Thymus (tissue), 14 donors: ENCODE measurements at places on chromosomes 16 and 17. TPM values are rescaled to one million over a fixed set of nuclear protein-coding genes. Genes with fewer than 3 reads are reported as not detected.
A peak's percentile ranks its signal among the peaks of the same experiment; 100 is the strongest.

CXCL16 gene
- polyA plus RNA-seq, result 32.9 TPM

CCT6B gene
- polyA plus RNA-seq, result 4.0 TPM

HS3ST3A1 gene
- polyA plus RNA-seq, result 0.43 TPM

CHAD gene
- 0.37 TPM for polyA plus RNA-seq

MRPL58 gene
- 40.9 TPM for polyA plus RNA-seq

WNT3 gene
- 1.0 TPM for polyA plus RNA-seq

HSD11B2 gene
- polyA plus RNA-seq, result 7.8 TPM

ASPSCR1 gene
- 57.6 TPM for polyA plus RNA-seq

ARHGAP44 gene
- 2.2 TPM for polyA plus RNA-seq

EPX gene
- 1.3 TPM for polyA plus RNA-seq

CHST6 gene
- polyA plus RNA-seq, result 0.87 TPM

MPP2 gene
- polyA plus RNA-seq, result 0.87 TPM

SLC52A1 gene
- polyA plus RNA-seq, result 0.96 TPM

OSBPL7 gene
- 13.3 TPM for polyA plus RNA-seq

KRTAP1-1 gene
- polyA plus RNA-seq, result 0.14 TPM

GUCY2D gene
- polyA plus RNA-seq, result 0.02 TPM

RAD51D gene
- polyA plus RNA-seq, result 5.9 TPM

- peaks cover 3% of the 10 kb centered on the region for H3K4me1 ChIP-seq
- no peak overlapping the region for H3K4me3 ChIP-seq
- DNase-seq, result no peak
- H3K27ac ChIP-seq, result no peak overlapping the region
- no peaks in the 10 kb centered on the region for H3K36me3 ChIP-seq
Observed at GRCh38 chr16:79810449-79811189, 210.1 kb upstream of the MAF start.

DNA sequence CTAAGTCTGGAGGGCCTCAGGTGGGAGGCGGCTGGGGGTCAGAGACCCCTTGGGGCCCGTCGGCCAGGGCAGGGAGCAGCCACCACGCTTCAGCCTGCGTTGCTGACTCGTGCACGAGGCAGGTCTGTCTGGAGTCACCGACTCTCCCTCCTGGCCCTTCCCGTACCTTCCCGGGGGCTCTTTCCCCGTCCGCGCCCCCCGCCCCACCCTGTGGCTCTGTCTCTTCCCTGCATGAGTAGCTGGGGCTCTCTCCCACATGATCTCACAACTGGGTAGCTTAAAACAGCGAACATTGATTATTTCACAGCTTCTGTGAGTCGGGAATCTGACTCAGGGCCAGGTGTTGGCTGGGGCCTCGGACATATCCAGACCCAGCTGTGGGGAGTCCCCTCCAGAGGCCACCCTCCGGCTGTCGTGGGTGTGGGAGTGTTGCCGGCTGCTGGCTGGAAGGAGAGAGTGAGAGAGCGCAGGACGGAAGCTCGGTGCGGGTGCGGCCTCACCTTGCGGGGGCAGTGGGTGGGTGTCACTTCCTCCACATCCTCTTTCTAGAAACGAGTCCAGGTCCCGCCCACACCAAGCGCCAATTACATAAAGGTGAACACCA, 17.3 kb downstream of the BAHCC1 start:
- no peak overlapping the region for H3K4me3 ChIP-seq
- peak; percentile 53 for DNase-seq
- no peaks in the 10 kb centered on the region for H3K36me3 ChIP-seq
- no peaks in the 10 kb centered on the region for H3K27me3 ChIP-seq
- H3K27ac ChIP-seq, result no peak overlapping the region
- H3K4me1 ChIP-seq, result peaks cover 17% of the 10 kb centered on the region

GRCh38 chr17:82053556-82054263, 2.0 kb downstream of the GPS1 start:
- no peak for DNase-seq
- H3K27me3 ChIP-seq, result no peaks in the 10 kb centered on the region
- H3K4me1 ChIP-seq, result peaks cover 22% of the 10 kb centered on the region
- no peak overlapping the region for H3K27ac ChIP-seq
- no peak overlapping the region for H3K4me3 ChIP-seq

DNA sequence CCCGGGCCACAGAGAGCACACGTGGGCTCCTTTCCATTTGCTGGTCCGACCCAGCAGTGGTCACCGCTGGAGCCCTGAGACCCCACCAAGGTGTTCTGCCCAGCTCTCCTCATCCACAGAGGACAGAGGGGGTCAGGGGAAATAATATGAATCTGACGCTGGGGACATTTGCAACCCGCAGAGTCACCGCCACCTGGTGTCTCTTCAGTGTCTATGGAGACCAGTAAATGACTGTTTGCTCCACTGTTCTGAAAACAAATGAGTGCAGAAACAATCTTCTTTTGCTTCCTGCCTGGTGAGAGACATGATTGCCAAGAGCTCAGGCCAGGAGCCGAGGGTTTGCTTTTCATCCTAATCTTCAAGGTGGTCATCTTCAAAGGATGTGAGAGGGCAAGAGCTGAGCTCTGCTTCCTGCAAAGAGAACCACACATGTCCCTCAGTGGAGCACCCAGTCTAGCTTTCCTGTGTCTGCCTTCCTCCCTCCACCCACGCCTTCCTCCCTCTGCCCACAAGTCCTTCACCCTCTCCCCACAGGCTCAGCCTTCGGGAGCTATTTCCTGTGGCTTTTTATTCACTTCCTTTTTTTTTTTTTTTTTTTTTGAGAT, 14.7 kb upstream of the KLHDC4 start:
- DNase-seq, result peak; percentile 58
- peak overlapping the region; percentile 36 for H3K27ac ChIP-seq
- peaks cover 38% of the 10 kb centered on the region for H3K4me1 ChIP-seq
- no peak overlapping the region for H3K4me3 ChIP-seq

- peaks cover 81% of the 10 kb centered on the region for H3K27me3 ChIP-seq
- DNase-seq, result no peak
- H3K4me3 ChIP-seq, result no peak overlapping the region
- H3K36me3 ChIP-seq, result no peaks in the 10 kb centered on the region
- no peak overlapping the region for H3K27ac ChIP-seq
Observed at GRCh38 chr17:39618956-39619785, 7.6 kb upstream of the PPP1R1B start.

- H3K27me3 ChIP-seq, result no peaks in the 10 kb centered on the region
- no peak for DNase-seq
- H3K4me3 ChIP-seq, result no peak overlapping the region
- H3K4me1 ChIP-seq, result no peaks in the 10 kb centered on the region
Observed at GRCh38 chr16:2663553-2664546, 18.5 kb upstream of the KCTD5 start.

GRCh38 chr17:75249564-75249963, 11.8 kb downstream of the GGA3 start:
- no peaks in the 10 kb centered on the region for H3K27me3 ChIP-seq
- H3K4me3 ChIP-seq, result no peak overlapping the region
- peaks cover 27% of the 10 kb centered on the region for H3K36me3 ChIP-seq
- no peak for DNase-seq
- H3K4me1 ChIP-seq, result peaks cover 12% of the 10 kb centered on the region

DNA sequence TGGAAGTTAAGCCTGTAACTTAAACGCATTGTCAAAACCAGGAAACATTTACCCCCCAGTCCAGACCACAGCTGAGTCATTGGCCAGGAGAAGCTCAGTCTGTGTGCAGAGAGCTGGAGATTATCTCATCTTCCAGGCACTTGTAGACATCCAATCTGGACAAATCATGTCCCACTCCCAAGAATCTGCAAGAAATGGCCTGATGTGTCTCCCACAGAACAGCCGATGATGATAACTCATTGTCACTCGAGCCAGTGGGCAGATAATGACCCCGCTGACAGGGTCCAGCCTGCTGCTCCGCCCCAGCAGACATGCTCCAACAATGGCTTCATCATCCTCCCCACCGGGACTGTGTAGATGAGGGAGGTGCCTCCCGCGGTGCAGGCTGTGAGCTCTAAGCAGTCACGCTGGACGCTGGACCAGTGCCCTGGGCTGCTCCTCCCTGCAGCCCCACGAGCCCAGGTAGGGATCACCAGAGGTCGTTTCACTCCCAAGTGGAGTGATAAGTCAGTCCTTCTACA, 322.5 kb downstream of the C16orf95 start:
- peaks cover 7% of the 10 kb centered on the region for H3K4me1 ChIP-seq
- H3K4me3 ChIP-seq, result no peak overlapping the region
- no peak for DNase-seq
- H3K27ac ChIP-seq, result no peak overlapping the region
- no peaks in the 10 kb centered on the region for H3K27me3 ChIP-seq
- H3K36me3 ChIP-seq, result no peaks in the 10 kb centered on the region

- H3K27ac ChIP-seq, result no peak overlapping the region
- H3K36me3 ChIP-seq, result no peaks in the 10 kb centered on the region
- no peaks in the 10 kb centered on the region for H3K4me1 ChIP-seq
- H3K27me3 ChIP-seq, result peaks cover 8% of the 10 kb centered on the region
Observed at GRCh38 chr17:50527155-50527762, 5.3 kb upstream of the EPN3 start.

GRCh38 chr17:55069983-55070529, 101.5 kb downstream of the STXBP4 start:
- DNase-seq, result no peak
- H3K4me3 ChIP-seq, result no peak overlapping the region
- peaks cover 3% of the 10 kb centered on the region for H3K4me1 ChIP-seq
- H3K27ac ChIP-seq, result no peak overlapping the region
- H3K36me3 ChIP-seq, result no peaks in the 10 kb centered on the region

GRCh38 chr17:17159571-17159970, 46.6 kb downstream of the PLD6 start:
- peaks cover 24% of the 10 kb centered on the region for H3K4me1 ChIP-seq
- peak overlapping the region; percentile 26 for H3K27ac ChIP-seq
- H3K36me3 ChIP-seq, result peaks cover 84% of the 10 kb centered on the region

- no peaks in the 10 kb centered on the region for H3K27me3 ChIP-seq
- H3K4me1 ChIP-seq, result no peaks in the 10 kb centered on the region
- H3K36me3 ChIP-seq, result no peaks in the 10 kb centered on the region
- H3K4me3 ChIP-seq, result no peak overlapping the region
- no peak overlapping the region for H3K27ac ChIP-seq
- no peak for DNase-seq
Observed at GRCh38 chr16:65054457-65054856, 67.4 kb downstream of the CDH11 start.

DNA sequence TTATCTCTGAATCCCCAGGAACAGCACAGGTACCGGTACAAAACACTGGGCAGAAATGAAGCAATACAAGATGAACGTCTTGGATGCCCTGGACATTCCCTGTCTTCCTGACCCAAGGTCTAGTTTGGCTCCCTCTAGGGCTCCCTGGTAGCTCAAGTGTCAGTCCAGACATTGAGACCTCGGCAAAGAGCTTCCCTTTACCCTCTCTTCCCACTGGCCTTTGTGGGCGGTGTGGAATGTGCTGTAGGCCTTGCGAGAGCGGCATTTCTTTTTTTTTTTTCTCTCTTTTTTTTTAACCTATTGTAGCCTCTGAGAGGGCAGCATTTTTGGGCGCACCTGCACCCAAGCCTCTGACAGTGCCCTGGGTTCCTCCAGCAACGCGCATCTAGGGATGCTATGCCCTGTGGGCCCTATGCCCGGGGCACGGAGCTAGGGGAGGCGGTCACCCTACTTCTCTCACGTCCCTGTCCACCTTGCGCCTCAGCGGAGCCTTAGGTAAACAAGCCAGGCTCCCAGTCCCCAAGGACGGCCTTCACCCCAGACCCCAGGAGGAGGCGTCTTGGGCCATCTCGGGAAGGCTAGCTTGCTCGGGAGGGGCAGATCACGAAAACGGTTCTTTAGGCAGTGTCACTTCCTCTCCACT, 1.2 kb upstream of the NFATC3 start:
- H3K27ac ChIP-seq, result peak overlapping the region; percentile 87
- peaks cover 43% of the 10 kb centered on the region for H3K4me1 ChIP-seq
- peak overlapping the region; percentile 64 for H3K4me3 ChIP-seq
- no peaks in the 10 kb centered on the region for H3K27me3 ChIP-seq
- no peaks in the 10 kb centered on the region for H3K36me3 ChIP-seq

- H3K27ac ChIP-seq, result no peak overlapping the region
- H3K4me3 ChIP-seq, result no peak overlapping the region
- H3K4me1 ChIP-seq, result no peaks in the 10 kb centered on the region
- no peak for DNase-seq
Observed at GRCh38 chr17:53499277-53499676, 323.4 kb upstream of the KIF2B start.

- H3K4me1 ChIP-seq, result no peaks in the 10 kb centered on the region
- no peaks in the 10 kb centered on the region for H3K36me3 ChIP-seq
- H3K27ac ChIP-seq, result no peak overlapping the region
- H3K27me3 ChIP-seq, result no peaks in the 10 kb centered on the region
- no peak overlapping the region for H3K4me3 ChIP-seq
- no peak for DNase-seq
Observed at GRCh38 chr16:64621616-64622015, 500.2 kb downstream of the CDH11 start.

- H3K27ac ChIP-seq, result peak overlapping the region; percentile 97
- H3K36me3 ChIP-seq, result no peaks in the 10 kb centered on the region
- peak overlapping the region; percentile 87 for H3K4me3 ChIP-seq
- peaks cover 34% of the 10 kb centered on the region for H3K4me1 ChIP-seq
- DNase-seq, result peak; percentile 91
Observed at GRCh38 chr17:45147581-45148182, 593 bp upstream of the HEXIM1 start.

DNA sequence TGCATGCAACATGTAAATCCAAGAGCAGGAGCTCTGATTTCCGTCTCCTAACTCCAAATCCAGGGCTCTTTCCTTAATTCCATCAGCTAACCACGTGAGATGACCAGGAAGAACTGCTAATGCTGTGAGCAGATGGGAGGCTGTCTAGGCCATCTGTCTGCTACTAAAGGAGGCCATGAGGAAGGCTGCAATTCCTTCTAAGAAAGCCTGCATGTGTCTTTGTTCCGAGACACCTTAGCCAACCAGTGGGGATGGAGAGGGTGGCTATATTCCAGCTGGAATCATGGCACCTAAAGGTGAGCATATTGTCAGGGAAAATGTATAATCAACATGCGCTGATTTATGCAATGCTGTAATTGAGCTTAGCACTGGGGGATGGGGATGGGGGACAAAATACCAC, 267.2 kb upstream of the CDH5 start:
- H3K27ac ChIP-seq, result no peak overlapping the region
- no peak for DNase-seq
- no peaks in the 10 kb centered on the region for H3K4me1 ChIP-seq
- H3K27me3 ChIP-seq, result no peaks in the 10 kb centered on the region
- H3K36me3 ChIP-seq, result no peaks in the 10 kb centered on the region

DNA sequence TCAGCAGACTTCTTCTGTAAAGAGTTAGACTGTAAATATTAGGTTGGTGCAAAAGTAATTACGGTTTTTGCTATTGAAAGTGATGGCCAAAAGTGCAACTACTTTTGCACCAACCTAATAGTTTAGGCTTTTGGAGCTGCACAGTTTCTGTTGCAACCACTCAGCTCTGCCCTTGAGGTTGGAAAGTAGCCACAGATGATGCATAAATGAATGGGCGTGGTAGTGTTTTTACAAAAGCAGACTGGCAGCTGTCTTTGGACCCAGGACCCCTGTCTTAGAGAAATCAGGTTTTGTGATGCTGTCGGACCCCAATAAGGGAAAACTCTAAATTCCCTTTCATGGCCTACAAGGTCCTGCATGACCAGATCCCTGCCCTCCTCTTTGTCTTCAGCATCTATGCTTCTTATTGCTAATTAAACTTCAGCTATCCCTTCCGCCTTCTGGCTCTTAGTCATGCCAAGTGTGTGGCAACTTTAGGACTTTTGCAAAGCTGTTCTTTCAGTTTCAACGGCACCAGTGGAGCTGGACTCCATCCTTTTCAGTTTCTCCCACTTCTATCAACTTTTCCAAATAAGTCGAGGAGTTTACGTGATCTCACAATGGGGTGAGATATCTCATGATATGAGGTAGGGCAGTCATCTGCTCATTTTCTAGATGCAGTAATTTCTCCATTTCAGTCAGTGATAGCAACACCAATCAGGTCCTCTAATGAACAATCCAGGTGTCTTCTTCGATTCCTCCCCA, 232.3 kb downstream of the XYLT1 start:
- no peaks in the 10 kb centered on the region for H3K4me1 ChIP-seq
- no peaks in the 10 kb centered on the region for H3K36me3 ChIP-seq
- no peaks in the 10 kb centered on the region for H3K27me3 ChIP-seq
- no peak for DNase-seq
- H3K27ac ChIP-seq, result no peak overlapping the region
